ENCODE measurements at places on chromosomes 16 and 17. TPM values are rescaled to one million over a fixed set of nuclear protein-coding genes. Genes with fewer than 3 reads are reported as not detected.

The GNGT2 gene
- total RNA-seq = 2.8 TPM

The DNAI2 gene
- total RNA-seq = not detected

The TMEM114 gene
- total RNA-seq = not detected

The BANP gene
- total RNA-seq = 13.5 TPM

The TNFSF12 gene
- total RNA-seq = 16.8 TPM

The TBC1D3 gene
- not detected for total RNA-seq

The PRR35 gene
- total RNA-seq = not detected

The FADS6 gene
- not detected for total RNA-seq

The RNF166 gene
- total RNA-seq = 20.8 TPM

The ABHD15 gene
- total RNA-seq = 5.9 TPM

The HOXB5 gene
- 0.54 TPM for total RNA-seq

The SALL1 gene
- total RNA-seq = not detected

The FSCN2 gene
- 1.2 TPM for total RNA-seq

The LITAFD gene
- not detected for total RNA-seq

The UTS2R gene
- total RNA-seq = not detected

The EVI2A gene
- 1.9 TPM for total RNA-seq

The MYL11 gene
- total RNA-seq = not detected

Measured in mammary microvascular endothelial cell (primary cell).